NT2/D1 (cell line): ENCODE measurements at places on chromosomes 2 and 18.

GRCh38 chr2:221200184-221200839 is 371.8 kb downstream of the EPHA4 start:
- peak; percentile 16 for DNase-seq

DNA sequence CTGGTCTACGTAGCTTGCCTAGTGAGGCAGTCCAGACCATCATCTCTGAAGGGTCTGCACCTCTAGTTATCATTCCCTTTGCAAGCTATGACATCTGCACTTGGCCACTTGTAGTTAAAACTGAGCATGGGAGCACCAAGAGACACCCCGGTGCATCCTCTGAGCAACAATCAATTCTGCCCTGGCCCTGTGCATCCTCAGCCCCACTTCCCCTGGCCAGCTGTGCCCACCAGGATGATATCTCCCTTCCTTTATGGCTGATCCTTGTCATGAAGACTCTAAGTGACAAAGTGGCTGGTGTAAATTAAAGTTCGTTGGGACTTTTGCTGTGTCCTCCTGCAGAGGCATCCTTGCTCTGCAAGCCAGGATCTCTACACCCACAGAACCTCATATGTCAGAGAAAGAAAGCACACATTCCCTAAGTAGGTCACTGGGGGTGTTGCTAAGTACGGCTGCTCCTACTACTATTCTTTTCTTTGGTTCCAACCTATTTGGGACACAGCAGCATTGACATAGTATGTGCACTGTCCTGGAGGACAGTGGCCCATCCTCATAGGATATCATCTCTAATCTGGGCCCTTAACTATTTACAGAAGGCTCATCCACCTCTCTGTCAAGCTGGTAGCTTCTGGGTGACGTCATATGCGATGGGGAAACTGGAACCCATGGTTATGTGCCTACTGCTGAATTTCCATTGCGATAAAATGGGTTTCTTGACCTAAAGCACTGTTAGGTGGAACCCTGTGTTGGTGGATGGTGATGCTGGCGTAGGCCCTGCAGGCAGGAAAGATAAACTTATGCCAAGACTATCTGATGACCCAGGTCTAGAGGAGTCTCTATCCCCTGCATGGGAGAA is 384.3 kb upstream of the ID2 start:
- DNase-seq: no peak

DNA sequence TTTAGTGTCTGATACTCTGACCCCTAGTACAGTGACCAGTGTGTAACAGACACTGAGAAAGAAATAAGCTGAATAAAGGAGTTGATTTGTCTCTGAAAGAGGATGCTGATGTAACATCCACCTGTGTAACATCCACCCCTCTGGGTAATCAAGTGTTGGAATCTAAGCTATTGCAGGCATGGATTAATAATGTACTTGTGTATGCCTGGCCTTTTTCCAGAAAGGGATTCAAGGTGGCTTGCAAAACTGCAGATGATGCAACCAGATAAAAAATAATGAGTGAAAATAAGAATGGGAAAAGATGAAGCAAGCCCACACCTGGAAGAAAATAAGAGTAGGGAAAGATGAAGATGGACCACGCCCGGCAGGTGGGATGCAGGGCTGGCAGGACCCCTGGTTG is 48.2 kb upstream of the FOXI3 start:
- DNase-seq: no peak

GRCh38 chr2:18848646-18849045 is 259.3 kb upstream of the NT5C1B start:
- DNase-seq: no peak

DNA sequence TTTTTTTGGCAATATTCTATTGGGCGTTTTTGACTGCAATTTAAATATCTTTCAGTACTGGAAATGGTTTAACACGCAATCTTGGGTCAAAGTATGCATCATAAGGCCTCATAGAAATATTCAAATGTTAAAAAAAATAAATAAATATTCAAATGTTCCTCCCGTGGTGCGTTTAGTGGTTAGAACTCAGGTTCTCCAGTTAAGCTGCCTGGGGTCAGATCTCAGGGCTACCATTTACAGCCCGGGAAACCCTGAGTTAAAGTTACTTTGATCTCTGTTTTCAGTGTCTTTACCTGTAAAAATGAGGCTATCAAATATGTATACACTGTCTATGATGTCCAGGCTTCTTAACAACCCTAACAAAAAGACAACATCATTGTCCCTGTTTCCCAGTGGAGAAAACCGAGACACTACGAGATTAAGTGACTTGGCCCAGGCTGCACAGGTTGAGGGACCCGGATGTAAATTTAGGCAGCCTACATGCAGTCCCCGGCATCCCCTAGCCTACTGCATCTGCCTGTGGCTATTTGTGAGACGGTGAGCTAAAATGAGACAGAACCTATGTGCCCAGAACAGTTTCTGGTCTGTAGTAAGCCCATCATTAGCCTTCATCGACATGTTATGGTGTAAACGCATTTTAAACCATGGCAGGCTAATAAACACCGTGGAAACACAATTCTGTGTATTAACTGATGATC is 1.7 kb downstream of the FHL2 start:
- no peak for DNase-seq

GRCh38 chr2:1422716-1423285 is 9.5 kb downstream of the TPO start:
- DNase-seq: no peak

DNA sequence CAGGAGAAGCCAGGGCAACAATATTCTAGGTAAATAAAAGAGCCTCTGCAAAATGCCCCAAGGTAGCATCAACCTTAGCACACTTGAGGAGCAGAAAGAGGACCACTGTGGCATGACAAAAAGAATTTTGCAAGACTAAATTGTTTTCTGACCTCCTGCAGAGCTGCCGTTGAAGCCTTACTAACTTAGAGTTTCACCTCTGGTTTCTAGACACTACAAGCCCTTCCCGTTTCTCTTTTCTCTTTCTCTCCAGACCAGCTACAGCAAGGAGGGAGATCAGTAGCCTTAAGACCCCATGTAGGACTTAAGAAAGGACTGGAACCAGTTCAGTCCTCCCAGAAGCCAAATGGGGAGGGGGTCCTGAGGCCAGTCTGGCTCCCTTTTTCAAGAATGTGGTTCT is 73.3 kb upstream of the SP3 start:
- no peak for DNase-seq

DNA sequence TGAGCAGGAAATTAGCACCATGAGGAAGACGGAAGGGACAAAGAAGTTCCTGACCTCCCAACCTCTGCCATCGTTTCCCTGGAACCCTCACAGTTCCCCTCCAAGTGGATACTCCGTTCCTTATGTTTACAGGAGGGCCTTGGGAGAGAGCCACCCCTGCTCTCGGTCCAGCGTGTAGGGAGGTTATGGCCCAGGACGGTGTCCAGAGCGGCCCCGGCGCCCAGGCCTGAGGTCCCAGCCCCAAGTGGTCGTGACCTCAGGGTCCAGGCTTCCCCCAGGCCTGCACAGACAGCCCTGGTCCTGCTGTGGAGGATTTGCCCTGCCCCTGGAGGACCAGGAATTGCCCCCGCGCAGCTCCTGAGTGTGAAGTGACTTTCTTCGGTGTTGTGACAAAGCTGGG is 61.8 kb upstream of the RBM44 start:
- no peak for DNase-seq

- no peak for DNase-seq
These were observed 264.5 kb downstream of the CNTNAP5 start for GRCh38 chr2:124289615-124290014.

DNA sequence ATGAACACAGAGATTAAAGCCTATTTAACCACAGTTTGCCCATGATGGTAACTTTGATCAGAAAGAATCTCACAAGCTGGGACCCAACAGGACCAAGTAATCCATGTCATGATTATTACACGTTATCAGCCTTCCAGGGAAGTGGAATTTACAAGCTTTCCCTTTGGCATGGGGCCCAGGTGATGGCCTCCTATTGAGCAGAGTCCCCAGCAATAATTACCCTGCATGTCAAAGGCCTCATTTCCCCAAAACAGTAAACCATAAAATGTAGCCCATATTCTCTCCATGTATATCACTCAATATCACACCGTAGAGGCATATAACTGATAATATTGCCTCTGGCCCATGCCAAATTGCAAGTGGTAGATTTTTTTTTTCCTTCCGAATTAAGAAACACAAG is 38.9 kb downstream of the PRKRA start:
- DNase-seq: no peak

- no peak for DNase-seq
These were observed 1.2 kb downstream of the ABHD3 start for GRCh38 chr18:21703241-21703820.

DNA sequence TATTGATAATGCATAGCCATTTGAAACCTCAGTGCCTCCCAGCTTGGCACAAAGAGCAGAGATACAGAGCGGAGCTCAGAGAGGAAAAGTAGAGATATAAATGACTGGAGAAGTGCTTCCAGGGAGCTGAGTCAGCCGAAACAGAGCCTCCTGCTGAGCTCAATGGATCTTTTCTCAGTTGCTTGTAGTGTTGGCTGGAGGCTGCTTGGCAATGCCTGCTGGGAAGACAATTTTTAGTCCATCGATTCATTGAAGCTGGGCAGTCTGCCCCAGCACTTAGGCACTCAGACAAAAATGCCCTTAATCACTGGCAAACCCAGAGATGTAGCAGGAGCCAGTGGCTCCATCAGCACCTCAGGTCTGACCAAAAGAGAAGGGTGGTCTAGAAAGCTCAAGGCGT is 81.3 kb upstream of the SETBP1 start:
- DNase-seq: no peak

- no peak for DNase-seq
These were observed 134.5 kb upstream of the TNP1 start for GRCh38 chr2:216994353-216994854.

- DNase-seq: no peak
These were observed 57.6 kb upstream of the SERTAD2 start for GRCh38 chr2:64711252-64711800.

- no peak for DNase-seq
These were observed 106.1 kb downstream of the ICA1L start for GRCh38 chr2:202765436-202765835.

GRCh38 chr18:24841536-24841935 is 381.1 kb downstream of the HRH4 start:
- no peak for DNase-seq

GRCh38 chr2:66057844-66058243 is 377.1 kb upstream of the MEIS1 start:
- DNase-seq: no peak

- no peak for DNase-seq
These were observed 93.2 kb upstream of the CBLN2 start for GRCh38 chr18:72637299-72637698.

GRCh38 chr2:217071416-217071815 is 211.6 kb upstream of the TNP1 start:
- no peak for DNase-seq

DNA sequence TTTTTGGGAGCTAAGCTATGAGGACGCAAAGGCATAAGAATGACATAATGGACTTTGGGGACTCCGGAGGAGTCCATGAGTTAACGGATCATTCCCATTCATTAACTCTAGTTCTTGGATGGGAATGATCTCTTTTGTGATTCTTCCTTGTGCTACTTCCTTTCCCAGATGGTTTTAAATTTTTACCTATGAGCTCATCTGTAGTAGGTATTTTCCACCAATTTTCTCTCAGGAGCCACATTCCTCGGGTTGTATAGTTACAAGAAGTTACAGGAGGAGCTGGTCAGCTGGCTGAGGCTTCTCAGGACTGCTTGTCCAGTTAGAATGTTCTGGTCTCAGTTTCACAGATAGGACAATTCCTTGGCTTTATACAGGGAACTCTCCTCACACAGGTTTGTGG is 42.9 kb upstream of the LPIN2 start:
- DNase-seq: no peak

- DNase-seq: no peak
These were observed 4.6 kb downstream of the NEURL3 start for GRCh38 chr2:96500385-96501066.

GRCh38 chr2:205675861-205676516 is 6.3 kb upstream of the NRP2 start:
- DNase-seq: peak; percentile 61

DNA sequence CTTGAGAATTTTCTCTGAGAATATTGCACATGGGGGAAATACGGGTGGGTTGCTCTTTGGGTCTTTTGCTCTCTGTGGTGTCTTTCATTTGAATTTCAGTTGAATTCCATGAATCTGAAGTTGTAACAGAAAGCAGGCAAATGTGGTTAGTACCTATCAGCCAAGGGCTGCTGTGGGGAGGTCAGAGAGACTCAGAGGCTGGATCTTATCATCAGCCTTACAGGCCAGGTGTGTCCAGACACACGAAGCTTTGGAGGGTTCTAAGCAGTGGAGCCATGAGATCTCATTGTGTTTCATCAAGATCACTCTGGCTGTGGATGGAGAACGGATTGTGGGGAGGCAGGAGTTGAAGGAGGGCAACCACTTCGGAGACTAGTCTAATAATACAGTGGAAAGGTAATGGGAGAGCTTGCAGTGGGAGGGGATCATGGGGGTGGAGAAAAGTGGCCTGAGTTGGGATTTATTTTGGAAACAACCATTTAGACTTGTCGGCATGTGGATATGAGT is 68.1 kb downstream of the GNAL start:
- DNase-seq: no peak

DNA sequence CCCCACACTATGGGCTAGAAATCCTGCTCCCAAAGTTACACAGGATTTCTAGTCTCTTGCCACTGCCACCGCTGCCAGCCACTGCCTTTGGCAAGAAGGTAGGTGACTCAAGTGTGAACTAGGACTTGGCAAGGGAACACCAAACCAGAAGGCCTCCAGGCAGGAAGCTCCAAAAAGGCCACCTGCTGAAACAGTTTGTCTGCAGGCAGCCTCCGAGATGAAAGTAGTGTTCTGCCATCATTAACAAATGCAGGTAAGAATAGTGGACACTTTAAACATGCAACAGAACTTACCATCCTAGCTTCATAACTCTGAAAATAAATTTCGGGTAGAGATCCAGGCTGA is 3.9 kb downstream of the ANKRD44 start:
- no peak for DNase-seq

DNA sequence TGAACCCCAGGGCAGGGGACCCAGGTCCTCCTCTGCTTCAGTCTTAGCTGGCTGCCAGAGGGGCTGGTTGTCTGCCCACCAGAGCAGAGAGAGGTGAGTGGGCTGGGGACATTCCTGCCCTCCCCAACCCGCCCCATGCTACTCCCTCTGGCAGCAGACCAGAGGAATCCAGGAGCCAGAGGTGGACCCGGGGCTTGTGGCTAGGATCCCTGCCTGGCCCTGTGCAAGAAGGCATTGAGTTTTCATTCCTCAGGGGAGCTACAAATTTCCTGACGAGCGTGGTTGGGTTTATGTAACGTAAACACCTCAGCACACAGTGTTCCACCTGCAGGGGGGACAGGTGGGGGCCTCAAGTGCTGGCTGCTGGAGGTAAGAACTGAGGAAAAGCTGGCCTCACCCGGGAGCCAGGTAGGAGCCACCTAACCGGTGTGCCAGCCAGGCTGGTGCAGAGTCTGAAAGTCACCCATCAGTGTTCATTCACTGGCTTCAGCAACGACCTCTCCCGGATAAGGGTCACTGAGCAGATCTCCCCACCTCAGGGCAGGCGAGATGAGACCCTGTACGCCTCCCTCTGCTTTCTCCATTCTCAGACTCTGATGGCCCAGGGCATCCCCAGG is 246.8 kb downstream of the DYSF start:
- DNase-seq: no peak

DNA sequence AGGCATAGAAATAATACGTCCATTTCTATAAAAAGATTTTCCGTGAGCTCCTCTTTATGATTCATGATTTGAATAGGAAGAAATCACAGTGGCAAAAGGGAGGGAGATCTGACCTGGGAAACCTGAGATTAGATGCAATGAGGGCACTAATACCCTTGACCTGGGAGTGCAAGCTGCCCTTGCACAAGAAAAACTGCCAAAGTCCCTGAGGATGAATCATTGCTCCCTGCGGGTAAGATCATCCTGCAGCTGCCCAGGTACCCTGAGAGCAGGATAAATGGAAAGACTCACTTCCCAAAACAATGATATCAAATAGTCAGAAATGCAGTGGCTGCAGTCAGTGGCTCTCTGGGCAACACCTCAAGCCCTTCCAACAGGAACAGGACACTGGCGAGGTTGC is 11.6 kb downstream of the FHL2 start:
- DNase-seq: no peak
